ENCODE measurements at places on chromosomes 16 and 17. TPM values are rescaled to one million over a fixed set of nuclear protein-coding genes. Genes with fewer than 3 reads are reported as not detected.

The HBA2 gene
- total RNA-seq: not detected

DNA sequence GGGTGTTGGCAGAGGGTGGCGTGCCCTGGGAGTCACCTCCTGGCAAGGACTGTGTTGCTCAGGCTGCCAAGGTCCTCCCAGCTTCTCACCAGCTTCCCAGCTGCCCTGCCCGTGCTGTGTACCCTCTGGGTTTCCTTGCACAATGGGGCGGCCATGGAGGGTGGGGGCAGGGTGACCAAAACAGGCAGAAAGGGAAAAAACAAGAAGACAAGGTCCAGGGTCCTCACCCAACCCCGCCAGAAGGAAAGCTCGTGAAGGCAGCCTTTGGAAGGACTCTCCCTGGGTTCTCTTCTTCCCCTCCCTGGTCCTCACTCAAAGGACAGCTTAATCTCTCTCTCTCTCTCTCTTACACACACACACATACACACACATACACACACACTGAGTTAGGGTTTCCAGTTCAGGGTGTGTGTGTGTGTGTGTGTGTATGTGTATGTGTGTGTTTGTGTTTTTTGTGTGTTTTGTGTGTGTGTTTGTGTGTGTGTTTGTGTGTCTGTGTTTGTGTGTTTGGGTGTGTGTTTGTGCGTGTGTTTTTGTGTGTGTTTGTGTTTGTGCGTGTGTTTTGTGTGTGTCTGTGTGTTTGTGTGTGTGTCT is 2.0 kb downstream of the SLC13A5 start:
- DNase-seq: no peak

DNA sequence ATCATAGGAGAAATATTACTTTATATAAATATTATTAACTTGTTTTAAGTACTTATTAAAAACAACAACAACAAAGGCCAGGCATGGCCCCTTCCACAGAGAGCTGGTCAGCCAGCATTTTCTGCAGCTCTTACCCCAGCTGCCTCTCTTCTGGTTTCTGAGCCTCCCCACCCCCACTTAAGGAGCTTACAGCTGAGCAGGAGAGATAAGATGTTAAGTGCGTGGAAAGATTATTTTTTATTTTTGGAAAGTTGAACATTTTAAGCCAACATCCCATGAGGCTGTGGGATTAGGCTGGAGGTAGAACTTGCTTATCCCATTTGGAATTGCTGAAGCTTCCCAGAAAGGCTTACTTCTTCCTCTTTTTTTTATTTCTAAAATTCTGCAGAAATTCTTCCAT is 401.2 kb downstream of the SEC14L1 start:
- no peak for DNase-seq

GRCh38 chr16:9042533-9042932 is 48.9 kb upstream of the HAPSTR1 start:
- no peak for DNase-seq

DNA sequence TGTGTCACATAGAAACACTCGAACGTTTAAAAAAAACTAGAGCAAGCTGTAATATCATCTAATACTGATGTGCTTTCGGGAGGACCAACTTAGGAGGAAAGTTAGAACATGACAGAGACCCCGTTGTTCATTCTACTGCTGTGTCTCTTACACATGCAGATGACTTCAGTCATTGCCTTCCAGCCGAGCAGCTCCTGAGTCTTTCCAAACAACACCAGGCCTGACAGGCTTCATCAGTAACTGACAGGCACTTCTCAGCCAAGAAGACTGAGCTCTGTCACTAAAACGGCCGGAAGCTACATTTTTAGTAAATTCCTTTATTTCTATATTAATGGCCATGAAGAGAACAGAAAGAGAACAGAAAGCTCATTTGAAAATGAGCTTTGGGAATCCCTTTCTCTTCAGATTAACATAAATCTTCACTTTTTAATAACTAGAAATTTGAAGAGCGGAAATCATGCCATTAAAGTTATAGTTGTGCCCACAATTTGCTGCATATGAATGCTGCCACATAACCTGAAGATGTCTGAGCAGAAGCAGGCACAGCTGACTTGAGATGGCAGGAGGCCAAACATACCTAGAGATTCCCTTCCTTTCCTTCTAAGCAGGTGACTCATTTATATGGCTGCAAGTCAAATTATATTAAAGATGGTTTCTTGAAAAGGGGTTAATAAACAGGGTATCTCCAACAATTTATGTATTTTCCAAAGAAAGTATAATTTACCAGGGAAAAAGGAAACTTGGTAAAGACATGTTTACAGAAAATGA is 148.9 kb downstream of the ITFG1 start:
- DNase-seq: no peak

All from chondrocyte (in vitro differentiated cells).